ENCODE measurements at places on chromosomes 16 and 17.

GRCh38 chr16:24151482-24151939, 104.6 kb upstream of the CACNG3 start:
- DNase-seq, result no peak

GRCh38 chr16:30009990-30010843, 610 bp downstream of the DOC2A start:
- no peak for DNase-seq

DNA sequence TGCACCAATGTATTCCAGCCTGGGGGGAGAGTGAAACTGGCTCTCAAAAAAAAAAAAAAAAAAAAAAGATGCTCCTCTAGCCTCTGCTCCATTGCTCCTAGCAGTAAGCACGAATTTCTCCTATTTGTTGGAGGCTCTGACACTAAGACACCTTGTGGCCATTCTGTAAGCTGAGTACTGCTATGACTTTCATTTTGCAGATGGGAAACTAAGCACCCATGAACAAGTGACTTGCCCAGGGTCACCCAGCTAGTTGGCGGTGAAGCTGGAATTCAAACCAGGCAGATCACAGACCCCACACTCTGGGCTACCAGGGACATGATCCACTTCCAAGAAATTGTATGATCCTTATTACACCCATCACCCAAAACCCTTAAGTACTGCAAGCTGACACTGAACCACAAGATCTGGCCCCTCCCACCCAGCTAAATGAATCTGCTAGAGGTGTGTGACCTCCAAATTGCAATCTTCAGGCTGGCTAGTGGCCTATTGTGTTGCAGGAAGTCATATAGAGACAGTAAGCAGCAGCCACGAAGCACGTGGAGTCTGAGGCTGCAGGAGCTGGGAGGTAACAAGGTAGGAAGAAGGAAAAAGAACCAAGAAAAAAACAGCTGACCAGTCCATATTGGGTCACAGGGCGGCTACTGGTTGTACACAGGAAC, 209.4 kb downstream of the XYLT1 start:
- no peak for DNase-seq

- no peak for DNase-seq
Measured at GRCh38 chr17:44044071-44044470, 22.4 kb downstream of the LSM12 start.

GRCh38 chr16:64696866-64697265, 425.0 kb downstream of the CDH11 start:
- no peak for DNase-seq

GRCh38 chr17:249236-249993, 68.0 kb upstream of the DOC2B start:
- DNase-seq, result no peak

- no peak for DNase-seq
Measured at GRCh38 chr16:11780991-11781680, 15.9 kb downstream of the ZC3H7A start.

DNA sequence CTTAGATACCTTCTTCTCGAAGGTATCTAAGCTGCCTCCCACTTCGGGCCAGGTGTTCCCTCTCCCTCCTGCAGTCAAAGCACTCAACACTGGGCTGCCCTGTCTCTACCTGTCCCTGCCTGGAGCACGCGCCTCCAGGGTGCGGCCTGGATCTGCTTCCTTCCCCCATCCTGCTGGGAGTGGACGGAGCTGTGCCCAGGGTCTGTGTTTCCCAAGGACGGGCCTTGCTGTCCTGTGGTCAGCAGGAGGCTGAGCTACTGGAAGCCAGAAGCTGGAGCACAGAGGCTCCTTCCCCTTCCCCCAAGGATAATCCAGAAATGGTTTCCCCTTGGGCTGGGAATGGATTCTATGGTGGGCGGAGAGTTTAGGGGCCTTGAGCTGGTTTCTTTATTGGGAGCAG, 16.7 kb downstream of the LLGL2 start:
- DNase-seq, result no peak

DNA sequence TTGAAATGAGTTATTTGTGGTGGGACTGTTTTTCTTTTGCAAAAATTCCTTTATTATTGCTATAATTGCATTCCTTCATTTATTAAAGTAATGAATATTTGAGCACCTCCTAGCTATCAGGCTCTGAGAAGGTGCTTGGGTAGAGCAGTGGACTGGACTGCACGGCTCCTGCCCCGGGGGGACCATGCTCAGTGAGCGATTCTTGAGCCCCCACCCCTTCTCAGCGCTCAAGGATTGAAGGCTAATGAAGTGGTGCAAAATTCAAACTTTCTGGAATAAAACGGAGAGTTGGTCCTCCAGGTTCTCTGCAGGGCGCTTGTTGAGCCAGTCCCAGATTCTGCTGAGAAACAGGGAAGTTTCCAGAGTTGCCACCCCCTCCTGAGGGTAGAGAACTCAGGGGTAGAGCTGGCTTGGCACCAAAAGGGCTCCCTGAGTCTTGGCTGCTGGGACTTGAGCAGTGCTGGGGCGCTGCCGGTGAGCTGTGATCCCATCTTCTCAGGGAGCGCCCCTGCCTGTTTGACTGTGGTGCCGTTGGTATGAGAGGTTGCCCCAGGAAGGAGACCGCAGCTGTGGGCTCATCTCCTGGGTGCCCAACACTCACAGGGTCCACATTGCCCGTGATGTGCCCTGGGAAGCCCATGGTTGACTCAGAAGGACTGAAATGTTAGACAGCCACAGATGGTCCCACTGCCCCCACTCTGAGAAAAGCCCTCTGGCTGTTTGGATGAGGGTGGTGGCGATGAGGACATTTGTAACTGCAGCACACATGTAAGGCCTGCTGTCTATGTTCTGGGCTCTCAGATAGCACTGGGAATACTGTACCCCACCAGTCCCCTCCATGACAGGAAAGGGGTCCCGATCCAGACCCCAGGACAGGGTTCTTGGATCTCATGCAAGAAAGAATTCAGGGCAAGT, 20.0 kb downstream of the KSR1 start:
- DNase-seq, result no peak

GRCh38 chr17:77212833-77213777, 72.3 kb downstream of the SEC14L1 start:
- DNase-seq, result no peak

- DNase-seq, result no peak
Measured at GRCh38 chr16:80973991-80974390, 32.7 kb downstream of the CMC2 start.

DNA sequence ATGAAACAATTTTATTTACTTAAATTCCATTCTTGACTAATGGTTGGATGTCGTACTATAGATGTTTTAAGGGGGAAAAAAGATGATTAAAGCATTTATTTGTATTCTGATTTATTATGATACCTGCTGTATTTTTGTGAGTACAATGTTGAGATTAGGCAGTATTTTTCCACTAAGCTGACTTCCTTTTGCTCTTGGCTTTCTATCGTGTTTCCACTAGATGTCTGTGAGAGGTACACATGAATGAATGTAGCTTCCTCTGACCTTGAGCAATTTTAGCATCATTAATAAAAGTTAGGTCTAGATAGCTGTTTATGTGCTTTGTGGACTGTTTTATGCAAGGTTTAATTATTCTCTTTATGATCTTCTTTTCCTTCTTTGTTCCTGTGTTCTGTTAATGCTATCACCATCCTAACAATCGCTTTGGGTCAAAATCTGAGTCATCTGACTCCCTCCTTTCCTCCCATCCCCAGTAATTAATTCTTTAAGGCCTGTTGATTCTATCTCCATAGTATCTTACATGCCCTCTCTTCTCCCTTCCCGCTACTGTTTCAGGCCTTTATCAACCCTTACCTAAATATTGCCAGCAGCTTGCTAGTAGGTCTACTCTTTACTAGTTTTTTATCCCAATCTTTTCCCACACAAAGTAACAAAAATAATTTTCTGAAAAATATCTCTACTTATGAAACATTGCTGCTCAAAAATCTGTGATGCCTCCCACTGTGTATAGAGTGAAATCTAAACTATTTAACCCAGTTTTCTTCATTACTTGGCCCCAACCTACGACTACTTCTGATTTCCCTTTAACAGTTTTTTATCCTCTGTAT, 76.0 kb downstream of the VMP1 start:
- no peak for DNase-seq

GRCh38 chr17:74516561-74517328, 14.5 kb downstream of the CD300LB start:
- DNase-seq, result no peak

DNA sequence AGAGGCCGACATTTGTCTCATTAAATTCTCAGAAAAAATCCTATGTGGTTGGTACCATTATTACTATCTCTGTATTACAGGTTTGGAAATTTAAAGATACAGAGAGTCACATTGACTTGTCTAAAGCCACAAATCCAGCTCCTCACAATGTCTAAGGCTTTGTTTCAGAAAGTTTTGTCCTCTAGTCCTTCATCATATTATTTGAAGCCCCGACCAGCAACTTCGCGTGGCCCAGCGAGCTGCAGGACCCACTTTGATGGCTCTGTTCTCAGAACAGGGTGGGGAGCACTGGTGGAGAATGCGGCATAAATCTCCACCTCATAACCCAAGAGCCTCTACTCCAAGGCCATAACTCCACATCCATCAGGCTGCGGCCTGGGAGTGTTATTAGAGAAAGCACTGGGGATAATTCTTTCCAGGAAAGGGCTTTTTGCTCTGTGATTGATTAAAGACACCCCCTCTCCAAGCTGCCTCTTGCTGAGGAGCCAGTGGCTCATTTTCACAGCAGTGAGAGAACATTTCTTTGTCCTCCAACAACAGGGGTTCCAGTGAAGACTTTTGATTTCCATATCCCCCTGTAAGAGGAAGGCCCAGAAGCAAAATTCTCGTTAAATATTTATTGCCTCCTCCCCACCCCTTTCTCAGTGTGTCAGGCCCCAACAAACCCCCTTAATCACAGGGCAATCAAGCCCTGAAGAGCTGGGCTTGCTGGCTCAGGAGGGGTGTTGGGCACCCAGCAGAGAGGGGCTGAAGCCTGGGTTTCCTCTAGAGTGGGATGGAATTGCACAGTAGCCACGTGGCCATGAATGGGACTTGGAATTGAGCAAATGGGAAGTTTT, 113.7 kb upstream of the CDH11 start:
- DNase-seq, result no peak

DNA sequence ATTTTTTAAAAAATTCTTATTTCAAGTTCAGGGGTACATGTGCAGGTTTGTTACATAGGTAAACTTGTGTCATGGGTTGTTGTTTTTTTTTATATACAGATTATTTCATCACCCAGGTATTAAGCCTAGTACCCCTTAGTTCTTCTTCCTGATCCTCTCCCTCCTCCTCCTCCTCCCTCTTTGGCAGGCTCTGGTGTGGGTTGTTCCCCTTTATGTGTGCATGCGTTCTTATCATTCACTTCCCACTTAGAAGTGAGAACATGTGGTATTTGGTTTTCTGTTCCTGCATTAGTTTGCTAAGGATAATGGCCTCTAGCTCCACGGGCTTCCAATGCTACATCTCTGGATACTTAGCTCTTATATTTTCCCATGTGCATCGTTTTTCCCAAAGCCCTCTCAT, 404.4 kb downstream of the HAPSTR1 start:
- DNase-seq, result no peak

DNA sequence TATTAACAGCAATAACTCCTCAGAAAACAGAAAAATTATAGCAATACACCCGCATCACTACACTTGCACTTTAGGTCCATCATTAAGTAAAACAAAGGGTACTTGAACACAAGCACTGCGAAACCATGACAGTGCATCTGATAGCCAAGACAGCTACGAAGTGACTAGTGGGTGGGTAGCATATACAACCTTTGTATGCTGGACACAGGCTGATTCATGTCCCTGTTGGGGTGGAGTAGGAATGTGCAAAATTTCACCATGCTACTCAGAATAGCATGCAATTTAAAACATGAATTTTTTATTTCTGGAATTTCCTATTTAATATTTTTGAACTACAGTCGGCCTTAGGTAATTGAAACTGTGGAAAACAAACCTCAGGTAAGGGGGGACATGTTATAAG, 2414.1 kb downstream of the TP53TG3F start:
- DNase-seq, result no peak

- DNase-seq, result no peak
Measured at GRCh38 chr17:13921841-13922776, 147.2 kb upstream of the COX10 start.

DNA sequence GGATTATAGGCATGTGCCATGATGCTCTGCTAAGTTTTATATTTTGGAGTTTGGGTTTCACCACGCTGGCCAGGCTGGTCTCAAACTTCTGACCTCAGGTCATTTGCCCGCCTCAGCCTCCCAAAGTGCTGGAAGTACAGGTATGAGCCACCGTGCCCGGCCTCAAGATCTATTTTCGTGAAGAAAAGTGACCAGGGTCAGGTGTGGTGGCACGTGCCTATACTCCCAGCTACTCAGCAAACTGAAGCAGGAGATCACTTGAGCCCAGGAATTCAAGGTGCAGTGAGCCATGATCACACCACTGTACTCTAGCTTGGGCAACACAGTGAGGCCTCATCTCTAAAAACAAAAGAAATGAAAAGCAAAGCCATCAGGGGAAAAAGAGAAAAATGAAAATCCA, 18.7 kb downstream of the CMTM4 start:
- DNase-seq, result no peak

- DNase-seq, result no peak
Measured at GRCh38 chr17:40832840-40833239, 10.4 kb upstream of the KRT10 start.

- DNase-seq, result no peak
Measured at GRCh38 chr17:55038291-55038690, 69.7 kb downstream of the STXBP4 start.

- no peak for DNase-seq
Measured at GRCh38 chr17:61662186-61662585, 71.2 kb upstream of the NACA2 start.

- DNase-seq, result no peak
Measured at GRCh38 chr16:30724641-30725417, 23.4 kb upstream of the PHKG2 start.

- DNase-seq, result no peak
Measured at GRCh38 chr17:68831170-68831569, 124.0 kb downstream of the ABCA8 start.

DNA sequence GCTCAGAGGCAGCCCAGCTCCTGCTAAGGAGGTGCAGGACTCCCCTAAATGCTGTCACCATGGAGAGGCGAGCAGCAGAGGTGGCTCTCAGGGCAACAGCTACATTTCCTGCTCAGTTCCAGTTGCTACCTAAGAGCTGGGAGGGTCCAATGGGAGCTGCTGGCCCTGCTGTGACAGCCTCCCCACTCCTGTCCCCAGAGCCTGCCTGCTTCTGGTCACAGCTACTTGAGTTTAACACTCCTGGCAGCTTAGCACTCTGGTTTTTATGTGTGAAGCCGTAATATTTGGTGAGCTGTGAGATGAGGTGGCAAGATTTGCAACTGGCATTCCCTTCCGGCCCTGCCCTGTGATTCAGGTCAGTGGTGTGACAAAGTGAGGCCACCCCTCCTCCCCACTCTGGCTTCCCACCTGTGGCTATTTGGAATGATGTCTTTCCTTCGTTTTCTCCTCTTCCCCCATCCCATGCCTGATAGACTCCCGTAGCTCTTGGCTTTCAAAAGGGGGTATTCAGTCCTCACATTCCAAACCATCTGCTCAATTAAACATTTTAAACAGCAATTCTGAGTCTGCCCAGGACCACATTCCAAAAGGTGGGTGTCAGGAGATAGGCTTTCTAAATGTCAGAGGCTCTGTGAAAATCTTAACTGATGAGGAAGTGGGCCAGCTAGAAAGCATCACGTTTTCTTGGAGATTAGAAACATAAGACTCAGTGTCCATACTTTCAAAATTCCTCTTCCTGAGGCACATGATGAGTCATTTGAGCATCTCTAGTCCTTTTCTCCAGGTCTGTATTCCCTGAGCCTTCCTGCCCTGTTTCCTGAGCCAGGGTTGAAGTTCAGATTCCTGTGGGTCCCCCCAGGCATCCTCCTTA, 42.6 kb upstream of the SKAP1 start:
- no peak for DNase-seq

All from activated T-helper 1 cell treated with Interleukin-2 at 50 U/mL for 16 hours (primary cell).